ENCODE measurements at places on chromosomes 6 and 20. TPM values are rescaled to one million over a fixed set of nuclear protein-coding genes. Genes with fewer than 3 reads are reported as not detected.

The GSTA3 gene
- total RNA-seq, result not detected

The GDAP1L1 gene
- total RNA-seq, result not detected

The TP53TG5 gene
- total RNA-seq, result not detected

The SEL1L2 gene
- total RNA-seq, result not detected

The LRRC1 gene
- 7.4 TPM for total RNA-seq

The OR2B6 gene
- not detected for total RNA-seq

The SCUBE3 gene
- 14.8 TPM for total RNA-seq

The BMP5 gene
- total RNA-seq, result not detected

The PRDM1 gene
- total RNA-seq, result 0.29 TPM

The SLA2 gene
- not detected for total RNA-seq

The ELOVL4 gene
- total RNA-seq, result 4.8 TPM

The LY6G6F gene
- not detected for total RNA-seq

The TNXB gene
- 13.1 TPM for total RNA-seq

The TRIM40 gene
- not detected for total RNA-seq

The OOEP gene
- not detected for total RNA-seq

The FKBP1C gene
- 0.55 TPM for total RNA-seq

The NRN1 gene
- total RNA-seq, result 0.21 TPM

The PIGU gene
- 15.5 TPM for total RNA-seq

The HLA-DQB2 gene
- total RNA-seq, result not detected

The LCA5 gene
- total RNA-seq, result 4.2 TPM

The GPSM3 gene
- total RNA-seq, result 7.5 TPM

The TMEM74B gene
- not detected for total RNA-seq

The NUP43 gene
- total RNA-seq, result 36.8 TPM

The MICB gene
- total RNA-seq, result 13.8 TPM

The HTR1B gene
- total RNA-seq, result 11.4 TPM

The F13A1 gene
- 2.8 TPM for total RNA-seq

The CRISP2 gene
- total RNA-seq, result not detected

The SNX9 gene
- 65.2 TPM for total RNA-seq

The RIMS1 gene
- 23.5 TPM for total RNA-seq

The JAG1 gene
- total RNA-seq, result 254 TPM

The PLA2G7 gene
- not detected for total RNA-seq

The FARS2 gene
- total RNA-seq, result 13.2 TPM

The DSE gene
- 67.1 TPM for total RNA-seq

The PABPC1L gene
- total RNA-seq, result 65.3 TPM

The CD109 gene
- 14.3 TPM for total RNA-seq

The SLC22A1 gene
- 1.0 TPM for total RNA-seq

The SLC35D3 gene
- total RNA-seq, result not detected

The ABHD16B gene
- not detected for total RNA-seq

The RAET1E gene
- total RNA-seq, result not detected

The UBE2J1 gene
- 39.6 TPM for total RNA-seq

The ZSCAN23 gene
- 6.0 TPM for total RNA-seq

The HLA-DQA2 gene
- total RNA-seq, result not detected

The ARMC2 gene
- total RNA-seq, result 7.6 TPM

The HLA-DRA gene
- not detected for total RNA-seq

The SAMD5 gene
- 18.6 TPM for total RNA-seq

The JPH2 gene
- total RNA-seq, result 16.5 TPM

The ADGB gene
- not detected for total RNA-seq

The TMEM200A gene
- total RNA-seq, result 11.2 TPM
